Activated CD8-positive, alpha-beta memory T cell treated with anti-CD3 and anti-CD28 coated beads for 4 hours (primary cell): ENCODE measurements at places on chromosomes 1 and 21.

DNA sequence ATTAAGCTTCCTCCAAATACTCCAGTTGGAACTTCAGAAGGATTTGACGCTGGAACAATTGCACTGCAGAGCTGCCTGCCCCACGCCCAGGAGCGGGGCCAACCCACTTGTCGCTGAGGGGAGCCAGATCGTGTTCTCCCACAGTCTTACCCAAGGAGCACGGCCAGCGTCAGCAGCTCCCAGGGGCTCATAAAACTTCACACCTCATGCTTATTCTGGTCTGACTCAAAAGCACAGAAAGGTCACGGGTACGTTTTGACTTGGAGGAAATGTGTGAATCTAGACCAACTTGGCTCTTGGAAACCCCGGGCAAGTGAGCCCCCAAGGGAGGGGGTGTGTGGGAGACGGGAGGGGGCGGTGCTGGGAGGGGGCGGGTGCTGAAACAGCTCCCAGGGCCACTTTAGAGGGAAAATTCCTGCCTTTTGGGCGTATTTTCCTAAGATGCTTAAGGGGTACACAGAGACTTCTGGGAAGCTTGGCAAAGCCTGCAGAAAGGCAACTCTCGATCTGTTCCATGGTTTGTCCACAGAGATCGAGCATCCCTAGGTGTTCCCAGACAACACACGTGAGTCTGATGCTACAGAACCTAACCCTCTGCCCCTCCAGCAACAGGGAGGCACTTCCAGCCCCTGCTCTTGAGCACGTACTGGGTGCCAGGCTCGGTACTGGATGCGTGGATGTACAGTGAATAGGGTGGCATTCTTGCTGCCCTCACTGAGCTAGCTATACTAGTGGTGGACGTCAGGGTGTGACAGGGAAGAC lies 98.9 kb downstream of the DHRS3 start:
- DNase-seq = no peak

GRCh38 chr1:108646648-108647269 lies 14.1 kb downstream of the HENMT1 start:
- DNase-seq = peak; percentile 58

DNA sequence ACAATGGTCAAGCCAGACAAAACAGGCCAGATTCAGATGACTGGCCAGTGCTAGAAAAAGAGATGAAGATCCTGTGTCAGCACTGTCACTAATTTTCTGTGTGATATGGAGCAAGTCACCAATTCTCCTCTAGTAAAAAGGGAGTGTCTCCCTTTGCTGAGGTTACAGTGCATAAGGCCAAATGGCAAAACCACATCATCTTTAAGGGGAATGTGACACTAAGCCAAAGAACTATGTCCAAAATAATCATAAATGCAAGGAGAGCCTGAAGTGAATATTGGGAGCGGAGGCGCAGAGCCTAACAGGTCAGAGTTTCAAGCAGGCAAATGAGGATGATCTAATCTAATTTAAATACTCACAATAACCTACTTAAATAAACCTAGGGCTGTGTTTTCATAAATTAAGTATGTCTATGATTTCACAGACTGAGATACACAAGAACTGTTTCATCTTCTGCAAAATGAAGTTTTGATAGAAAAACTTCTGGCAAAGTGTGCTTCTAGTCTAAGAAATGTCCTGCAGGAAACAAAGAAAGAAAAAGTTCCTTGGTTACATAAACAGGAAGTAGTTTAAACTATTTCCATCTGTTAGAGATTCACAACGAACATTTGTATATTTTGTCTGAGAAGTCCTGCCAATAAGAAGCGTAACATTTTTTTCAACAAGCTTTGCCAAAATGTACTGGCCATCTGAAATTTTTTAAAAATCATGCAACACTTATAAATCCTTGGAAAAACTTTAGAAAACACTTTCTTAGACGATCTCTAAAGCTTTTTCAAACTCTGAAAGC lies 290.2 kb downstream of the LRRC40 start:
- DNase-seq = no peak

GRCh38 chr1:23799570-23800399 lies 769 bp downstream of the GALE start:
- no peak for DNase-seq

GRCh38 chr1:9250411-9251381 lies 16.1 kb downstream of the H6PD start:
- no peak for DNase-seq

DNA sequence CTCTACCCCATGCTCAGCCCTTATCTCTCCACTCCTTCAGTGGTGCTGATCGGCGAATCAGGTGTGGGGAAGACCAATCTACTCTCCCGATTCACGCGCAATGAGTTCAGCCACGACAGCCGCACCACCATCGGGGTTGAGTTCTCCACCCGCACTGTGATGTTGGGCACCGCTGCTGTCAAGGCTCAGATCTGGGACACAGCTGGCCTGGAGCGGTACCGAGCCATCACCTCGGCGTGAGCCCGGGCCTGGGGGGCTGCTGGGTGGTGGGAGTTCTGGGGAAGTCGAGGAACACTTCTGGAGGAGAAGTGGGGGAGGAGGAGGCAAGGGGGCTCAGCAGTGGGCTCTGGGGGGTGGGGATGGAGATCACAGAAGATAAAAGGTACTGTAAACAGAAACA lies 4.9 kb downstream of the RAB25 start:
- no peak for DNase-seq

DNA sequence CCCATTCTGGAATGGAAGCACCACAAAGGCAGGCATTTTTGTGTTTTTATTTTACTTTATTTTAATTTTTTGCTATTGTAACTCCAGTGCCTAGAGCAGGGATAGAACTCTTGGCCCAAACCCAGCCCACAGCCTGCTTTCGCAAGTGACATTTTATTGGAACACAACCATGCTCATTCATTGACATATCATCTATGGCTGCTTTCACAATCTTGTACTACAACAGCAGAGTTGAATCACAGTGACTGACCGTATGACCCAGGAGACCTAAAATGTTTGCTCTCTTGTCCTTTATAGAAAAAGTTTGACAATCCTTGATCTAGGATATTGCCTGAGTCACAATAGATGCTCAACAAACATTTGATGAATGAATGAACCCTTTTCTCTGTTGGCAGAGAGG lies 83.9 kb upstream of the ATP1A1 start:
- no peak for DNase-seq

GRCh38 chr1:82697965-82698364 lies 897.2 kb downstream of the ADGRL2 start:
- no peak for DNase-seq

DNA sequence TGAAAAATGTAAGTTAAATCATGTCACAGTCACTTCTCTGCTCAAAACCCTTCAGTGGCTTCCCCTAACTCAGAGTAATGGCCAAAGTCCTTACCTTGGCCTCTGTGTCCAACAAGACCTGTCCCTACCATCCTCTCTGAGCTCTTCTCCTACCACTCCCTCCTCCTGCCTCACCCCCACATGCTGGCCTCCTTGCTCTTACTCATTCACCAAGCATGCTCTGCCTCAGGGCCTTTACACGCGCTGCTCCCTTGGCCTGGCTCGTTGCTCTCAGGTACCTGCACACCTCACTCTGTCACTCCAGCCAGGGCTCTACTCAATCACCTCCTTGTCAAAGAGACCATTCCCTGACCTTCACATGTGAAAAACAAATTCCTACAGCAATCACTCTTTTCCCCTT lies 54.2 kb downstream of the SEC16B start:
- DNase-seq = no peak

- DNase-seq = no peak
These were observed 39.6 kb upstream of the GRIK3 start for GRCh38 chr1:37073854-37074379.

GRCh38 chr1:183243161-183244050 lies 57.3 kb downstream of the LAMC2 start:
- DNase-seq = no peak

DNA sequence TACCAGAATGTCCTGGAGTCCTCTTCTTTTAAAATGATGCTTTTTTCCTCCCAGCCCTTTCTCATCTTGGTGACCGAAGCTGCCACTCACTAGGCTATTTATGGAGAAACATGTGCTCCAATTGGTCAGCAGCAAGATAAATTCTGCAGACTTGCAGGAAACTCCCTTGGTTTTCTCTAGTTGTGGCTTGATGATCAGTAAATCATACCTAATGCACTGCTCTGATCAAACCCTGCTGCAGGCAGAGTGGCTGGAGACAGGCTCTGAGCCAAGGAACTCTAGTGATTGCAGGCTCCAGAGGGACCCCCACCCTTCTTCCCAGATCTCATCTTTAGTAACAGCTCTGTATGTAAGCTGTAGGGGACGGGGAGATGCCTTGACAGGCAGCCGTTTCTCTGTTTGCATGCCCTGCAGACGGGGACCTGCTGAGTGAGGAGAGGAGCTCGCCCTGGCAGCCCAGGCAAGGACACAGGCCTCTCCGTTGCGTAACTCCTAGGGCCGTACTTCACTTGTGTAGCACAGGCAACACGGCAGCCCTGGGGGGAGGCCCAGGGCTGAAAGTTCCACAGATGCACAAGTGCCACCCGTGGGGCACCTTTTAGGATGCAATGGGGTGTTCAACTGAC lies 14.5 kb downstream of the SLC6A17 start:
- no peak for DNase-seq

DNA sequence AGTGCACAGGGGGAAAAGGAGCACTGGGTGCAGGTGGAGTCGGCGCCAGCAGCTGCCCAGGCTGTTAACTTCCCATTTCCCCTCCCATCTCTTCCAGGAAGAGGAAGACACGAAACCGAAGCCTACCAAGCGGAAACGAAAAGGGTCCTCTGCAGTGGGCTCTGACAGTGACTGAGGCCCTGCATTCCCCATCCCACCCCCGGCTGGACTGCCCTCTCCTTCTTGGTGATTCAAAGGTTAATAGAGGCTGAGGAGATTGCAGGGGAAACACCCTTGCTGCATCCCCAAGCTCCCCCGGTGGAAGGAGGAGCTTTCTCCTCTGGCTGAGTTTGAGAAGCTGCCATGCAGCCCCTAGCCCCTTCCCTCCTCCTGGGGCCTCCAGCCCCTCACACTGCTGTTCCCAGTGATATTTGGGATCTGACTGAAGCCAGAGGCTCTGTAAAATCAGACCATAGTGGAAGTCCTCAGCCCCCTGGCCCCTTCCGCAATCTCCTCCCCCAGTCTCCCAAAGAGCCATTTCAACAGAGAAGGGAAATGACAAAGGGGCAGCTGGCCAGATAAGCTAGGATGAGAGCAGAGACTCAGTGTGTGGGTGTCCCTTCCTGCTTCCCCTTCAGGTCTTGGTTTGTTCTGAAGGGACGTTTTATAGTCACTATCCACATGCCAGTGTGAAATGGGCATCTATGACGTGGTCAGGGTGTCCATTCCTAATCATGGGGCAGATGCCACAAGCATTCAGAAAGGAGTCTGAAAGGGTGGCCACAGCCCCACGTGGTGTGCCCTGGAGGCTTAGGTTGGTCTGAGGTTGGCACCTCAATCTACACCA lies 1.9 kb upstream of the SLC27A3 start:
- no peak for DNase-seq

GRCh38 chr1:87121711-87122163 lies 206.9 kb upstream of the LMO4 start:
- no peak for DNase-seq

- no peak for DNase-seq
These were observed 28.3 kb upstream of the PEF1 start for GRCh38 chr1:31672986-31673385.

DNA sequence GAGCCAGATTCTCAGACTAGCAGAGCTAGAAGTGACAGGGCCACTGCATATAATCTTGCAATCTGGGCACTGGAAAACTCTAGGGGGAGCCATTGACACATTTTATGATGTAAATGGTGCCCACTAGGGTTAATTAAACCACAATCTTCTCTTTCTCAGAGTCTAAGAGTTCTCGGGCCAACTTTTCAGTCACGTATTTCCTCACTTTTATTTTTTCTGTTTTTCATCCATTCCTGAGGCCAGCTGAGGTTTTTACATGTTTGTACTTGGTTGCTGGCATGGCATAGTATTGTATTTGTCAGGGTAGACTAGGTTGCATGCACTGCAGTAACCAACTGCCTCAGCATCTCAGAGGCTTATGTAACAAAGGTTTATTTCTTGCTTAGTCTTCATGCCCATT lies 138.2 kb downstream of the ZNF326 start:
- no peak for DNase-seq

GRCh38 chr1:39154553-39155421 lies 49.7 kb upstream of the MACF1 start:
- DNase-seq = no peak

DNA sequence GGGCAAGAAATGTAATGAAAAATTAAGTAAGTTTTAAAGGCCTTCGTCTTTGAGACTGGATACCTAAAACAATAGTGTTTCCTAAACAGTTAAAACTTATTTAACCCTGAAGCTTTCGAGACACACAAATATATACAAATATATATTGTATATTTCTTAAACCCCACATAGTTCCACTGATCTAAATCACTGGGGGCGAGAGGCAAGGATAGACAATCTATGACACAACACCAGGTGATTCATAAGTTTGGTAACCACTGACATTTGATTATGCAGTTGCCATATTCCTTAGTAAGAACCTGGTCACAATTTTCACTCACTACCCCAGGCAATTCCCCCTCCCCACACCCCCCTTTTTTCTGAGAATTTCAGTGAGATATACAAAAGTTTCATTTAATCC lies 55.3 kb upstream of the BOLA1 start:
- DNase-seq = no peak

GRCh38 chr1:225987491-225988316 lies 11.4 kb downstream of the SDE2 start:
- no peak for DNase-seq

GRCh38 chr1:206589206-206589605 lies 23.1 kb downstream of the EIF2D start:
- DNase-seq = no peak

- DNase-seq = no peak
These were observed 54.6 kb downstream of the NTNG1 start for GRCh38 chr1:107195476-107195875.

- DNase-seq = no peak
These were observed 70.0 kb upstream of the KIAA1614 start for GRCh38 chr1:180842491-180843275.

- DNase-seq = no peak
These were observed 31.1 kb upstream of the IKBKE start for GRCh38 chr1:206439205-206439604.

DNA sequence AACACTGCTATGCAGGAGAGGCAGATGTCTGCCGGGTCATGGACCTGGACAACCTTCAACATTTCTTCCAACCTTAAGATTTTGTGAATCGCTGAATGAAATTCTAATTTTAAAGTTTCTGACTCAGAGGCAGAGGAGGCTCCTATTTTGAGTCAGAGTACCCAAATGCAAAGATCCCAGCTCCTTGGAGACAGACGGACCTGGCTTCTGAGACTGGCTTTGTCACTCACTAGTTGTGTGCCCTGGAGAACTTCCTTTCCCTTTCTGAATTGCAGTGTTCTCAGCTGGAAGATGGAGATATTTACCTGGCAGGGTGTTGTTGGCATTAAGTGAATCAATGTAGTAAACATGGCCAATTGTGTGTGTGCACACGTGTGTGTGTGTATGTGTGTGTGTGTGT lies 51.9 kb downstream of the IER5 start:
- DNase-seq = no peak
